Activated CD4-positive, alpha-beta T cell treated with anti-CD3 and anti-CD28 coated beads for 36 hours (primary cell): ENCODE measurements at places on chromosomes 1 and 21. TPM values are rescaled to one million over a fixed set of nuclear protein-coding genes. Genes with fewer than 3 reads are reported as not detected.

Gene HLX
- total RNA-seq: 0.23 TPM

Gene LEMD1
- 0.66 TPM for total RNA-seq

Gene ALPL
- total RNA-seq: not detected

Gene PRCC
- total RNA-seq: 80.4 TPM

Gene REN
- not detected for total RNA-seq

Gene FCRL4
- not detected for total RNA-seq

Gene OR10R2
- total RNA-seq: not detected

Gene TSSK3
- 1.6 TPM for total RNA-seq

Gene CYYR1
- not detected for total RNA-seq

Gene SFPQ
- total RNA-seq: 389 TPM

Gene PIGR
- total RNA-seq: 0.07 TPM

Gene CENPS
- 18.1 TPM for total RNA-seq

Gene AADACL3
- not detected for total RNA-seq

Gene CHRNB2
- 0.07 TPM for total RNA-seq

Gene ZYG11A
- 0.11 TPM for total RNA-seq

Gene SHISA4
- 0.14 TPM for total RNA-seq

Gene FNDC5
- not detected for total RNA-seq

Gene CD2
- total RNA-seq: 291 TPM

Gene S100B
- not detected for total RNA-seq

Gene CD52
- 217 TPM for total RNA-seq

Gene SPRR4
- not detected for total RNA-seq

Gene AMIGO1
- total RNA-seq: 2.0 TPM

Gene TRIM67
- not detected for total RNA-seq
